ENCODE measurements at places on chromosomes 1 and 21.

DNA sequence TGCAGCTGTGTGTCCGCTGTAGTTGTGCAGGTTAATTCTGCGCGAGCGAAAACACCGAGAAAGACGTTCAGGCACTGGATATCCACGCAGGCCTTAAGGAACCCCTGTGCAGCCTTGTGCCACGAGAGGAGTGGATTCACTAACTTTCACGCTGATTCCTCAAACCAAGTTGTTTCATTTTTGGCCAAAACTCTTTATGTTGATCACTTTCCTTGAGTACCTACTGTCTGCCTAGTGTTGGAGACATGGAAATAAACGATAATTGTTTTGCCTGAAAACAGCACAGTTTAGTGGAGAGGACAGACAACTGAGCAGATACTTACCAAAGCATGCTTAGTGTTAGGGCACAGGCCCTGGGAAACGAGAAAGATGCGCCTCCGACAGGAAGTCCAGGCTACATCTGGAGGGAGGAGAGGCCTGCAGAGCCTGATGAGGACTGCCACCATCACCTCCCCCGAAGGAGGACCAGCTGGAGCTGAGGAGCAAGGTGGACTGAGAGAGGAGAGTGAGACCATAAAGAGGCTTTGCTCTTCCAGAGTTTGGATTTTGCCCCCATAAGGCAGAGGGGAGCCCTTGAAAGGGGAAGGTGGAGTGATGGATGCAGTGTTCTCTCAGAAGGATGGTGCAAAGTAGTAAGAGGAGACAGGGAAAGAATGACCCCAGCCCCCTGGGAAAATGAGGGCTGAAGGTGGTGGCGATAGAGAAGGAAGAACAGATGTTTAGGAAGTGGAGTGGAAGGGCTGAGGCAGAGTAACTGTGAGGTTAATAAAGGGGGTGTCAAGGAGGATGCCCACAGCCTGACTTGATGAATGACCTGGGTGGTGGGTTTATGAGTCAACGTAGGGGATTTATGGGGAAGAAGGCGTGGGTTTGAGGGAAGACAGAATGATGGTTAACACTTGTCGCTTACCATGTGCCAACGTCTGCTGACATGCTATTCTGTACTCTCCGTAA, 956 bp upstream of the SCAF4 start:
- peak; percentile 34 for DNase-seq

DNA sequence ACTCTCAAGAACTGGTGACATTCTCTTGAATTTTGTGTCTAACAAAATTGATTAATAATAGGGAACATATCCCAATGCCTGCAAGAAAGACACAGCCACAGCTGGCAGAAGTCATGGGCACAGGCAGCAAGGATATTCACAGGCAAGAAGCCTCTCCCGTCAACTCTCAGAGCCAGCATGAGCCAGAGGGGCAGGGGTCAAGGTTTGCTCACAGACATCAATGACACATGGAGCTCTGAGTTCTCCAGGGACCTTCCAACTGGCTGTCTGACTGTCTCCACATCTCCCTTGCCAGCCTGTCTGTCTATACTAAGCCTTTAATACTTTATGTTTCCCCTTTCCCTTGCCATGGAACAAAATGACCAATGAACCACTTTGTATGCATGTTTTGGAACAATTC, 101.5 kb upstream of the RAB4A start:
- DNase-seq = no peak

GRCh38 chr1:232074265-232074664, 447.7 kb downstream of the DISC1 start:
- DNase-seq = peak; percentile 2

DNA sequence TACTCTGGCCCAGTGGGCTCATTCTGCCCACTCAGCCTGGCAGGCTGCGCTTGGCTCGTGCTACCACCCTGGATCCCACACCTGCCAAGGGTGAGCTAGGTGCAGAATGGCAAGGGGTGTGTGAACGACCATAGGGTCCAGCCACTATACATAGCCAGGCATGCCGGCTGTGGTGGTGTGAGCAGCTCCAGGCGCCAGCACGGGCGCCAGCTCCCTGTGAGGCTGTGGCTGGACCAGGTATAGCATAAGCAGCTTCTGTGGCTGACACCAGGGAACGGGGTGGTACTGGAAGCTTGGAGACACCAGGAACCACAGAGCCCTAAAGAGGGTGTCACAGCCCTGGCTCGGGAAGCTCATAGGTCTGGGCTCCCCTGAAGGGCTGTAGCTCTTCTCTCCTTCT, 18.6 kb downstream of the CCDC18 start:
- no peak for DNase-seq

DNA sequence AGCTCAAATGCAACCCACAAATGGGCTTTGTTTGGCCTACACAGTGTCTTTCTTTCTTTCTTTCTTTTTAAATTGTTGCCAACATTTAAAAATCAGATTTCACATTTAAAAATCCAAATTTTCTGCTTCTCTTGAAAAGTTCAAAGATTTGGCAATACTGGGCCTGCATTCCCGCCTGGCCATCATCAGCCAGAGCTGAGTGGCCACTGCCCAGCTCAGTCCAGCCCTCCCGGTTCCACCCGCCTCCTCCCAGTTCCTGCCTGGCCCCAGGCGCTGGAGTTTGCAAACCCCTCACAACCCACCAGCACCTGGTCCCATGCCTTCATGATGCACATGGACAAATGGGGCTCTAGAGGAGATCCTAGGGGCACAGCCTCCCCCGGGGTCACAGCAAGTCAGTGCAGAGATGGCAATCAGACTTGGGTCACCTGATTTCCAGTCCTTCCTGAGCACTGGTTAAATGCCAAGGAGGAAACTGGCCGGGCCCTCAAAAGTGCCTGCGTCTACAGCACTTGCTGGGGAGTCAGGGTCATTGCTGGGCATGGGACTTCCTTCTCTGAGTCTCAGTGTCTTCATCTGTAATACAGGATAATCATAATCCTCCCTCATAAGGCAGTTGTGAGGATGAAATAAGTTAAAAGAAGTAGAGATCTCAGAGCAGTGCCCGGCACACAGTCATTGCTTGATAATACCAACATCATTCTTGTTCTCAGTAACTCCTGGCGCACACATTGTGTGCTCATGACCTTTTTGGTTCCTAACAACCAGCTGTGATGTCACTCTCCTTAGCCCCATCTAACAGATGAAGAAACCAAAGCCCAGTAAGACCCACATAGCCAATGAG, 41.0 kb upstream of the LAPTM5 start:
- DNase-seq = no peak

Measured in fibroblast of villous mesenchyme (primary cell).